GM12865 (cell line): ENCODE measurements at places on chromosomes 13 and 19.

- DNase-seq = peak; percentile 98
These were observed 6.9 kb downstream of the RAB8A start for GRCh38 chr19:16118489-16119033.

GRCh38 chr19:7965259-7965841, 21.9 kb upstream of the TIMM44 start:
- DNase-seq = no peak

GRCh38 chr13:24784319-24784718, 20.4 kb downstream of the RNF17 start:
- DNase-seq = no peak

DNA sequence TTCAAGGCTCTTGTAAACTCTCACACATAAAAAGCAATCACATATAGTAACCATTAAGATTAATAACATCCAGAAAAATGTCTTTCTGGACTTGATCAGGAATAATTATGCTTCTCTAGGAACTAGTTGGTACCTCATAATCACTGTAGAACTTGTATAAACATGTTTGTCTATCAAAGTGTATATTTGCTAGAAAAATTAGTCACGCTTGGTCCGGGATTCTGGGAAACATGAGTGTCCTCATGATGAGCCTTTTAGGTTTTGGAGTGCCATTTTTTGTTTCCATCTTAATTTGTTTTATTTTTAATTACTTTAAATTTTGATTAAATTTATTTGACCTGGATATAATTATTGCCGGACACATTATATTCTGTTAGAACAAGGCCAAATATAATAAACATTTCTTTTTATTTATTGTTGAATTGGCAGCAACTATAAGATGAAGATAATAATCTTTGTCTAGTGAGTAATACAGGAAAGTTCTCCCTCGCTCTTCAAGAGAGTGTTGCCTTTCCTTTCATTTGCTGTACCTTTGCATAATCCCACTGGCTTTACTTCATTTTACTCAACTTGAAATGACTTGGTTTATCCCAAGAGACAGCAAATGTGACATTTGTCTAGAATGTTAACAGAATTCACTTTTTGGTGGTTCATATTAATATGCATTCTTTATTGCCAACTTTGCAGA, 207.0 kb downstream of the NALCN start:
- no peak for DNase-seq

GRCh38 chr13:88704600-88705275, 1033.6 kb downstream of the SLITRK5 start:
- no peak for DNase-seq

DNA sequence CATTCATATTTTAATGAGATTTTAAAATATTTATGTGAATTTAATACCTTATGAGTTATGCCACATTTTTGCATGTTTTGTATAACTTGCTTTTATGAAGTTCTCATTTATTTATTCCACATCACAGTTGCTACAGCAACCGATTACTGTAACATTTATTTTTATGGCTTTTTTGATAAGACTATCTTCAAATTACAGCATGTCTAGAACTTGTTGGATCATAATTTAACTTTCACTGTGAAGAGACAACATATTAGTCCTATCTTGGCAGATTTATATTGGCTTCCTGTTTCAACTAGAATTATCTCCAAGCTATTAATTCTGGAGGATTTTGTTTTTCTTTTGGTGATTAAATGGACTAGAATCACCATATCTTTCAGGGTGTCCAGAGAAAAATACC, 793.7 kb upstream of the SLITRK5 start:
- DNase-seq = no peak

DNA sequence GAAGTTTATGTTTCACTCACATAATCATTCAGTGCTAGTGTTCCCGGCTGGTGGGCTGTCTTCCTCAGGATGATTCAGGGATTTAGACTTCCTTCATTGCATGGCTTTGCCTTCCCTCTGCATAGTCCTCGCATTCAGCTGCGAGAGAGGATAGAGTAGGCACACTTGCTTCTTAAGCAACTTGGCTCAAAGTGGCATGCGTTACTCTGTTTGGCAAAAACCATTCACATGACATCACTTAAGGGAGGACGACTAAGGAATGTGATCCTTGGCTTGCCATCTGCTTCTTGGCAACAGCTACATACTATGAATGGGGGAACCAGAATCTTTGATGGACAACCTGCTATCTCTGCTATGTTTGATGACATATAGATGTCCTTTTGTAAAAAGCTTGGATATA, 359.3 kb downstream of the TDRD3 start:
- no peak for DNase-seq
